Activated gamma-delta T cell treated with Interleukin-2 at 50 U/mL for 16 hours (primary cell): ENCODE measurements at places on chromosomes 1 and 21.

- DNase-seq = no peak
Measured at GRCh38 chr1:201463071-201463552, 5.9 kb downstream of the PHLDA3 start.

- DNase-seq = no peak
Measured at GRCh38 chr1:22611530-22611947, 24.9 kb upstream of the C1QA start.

DNA sequence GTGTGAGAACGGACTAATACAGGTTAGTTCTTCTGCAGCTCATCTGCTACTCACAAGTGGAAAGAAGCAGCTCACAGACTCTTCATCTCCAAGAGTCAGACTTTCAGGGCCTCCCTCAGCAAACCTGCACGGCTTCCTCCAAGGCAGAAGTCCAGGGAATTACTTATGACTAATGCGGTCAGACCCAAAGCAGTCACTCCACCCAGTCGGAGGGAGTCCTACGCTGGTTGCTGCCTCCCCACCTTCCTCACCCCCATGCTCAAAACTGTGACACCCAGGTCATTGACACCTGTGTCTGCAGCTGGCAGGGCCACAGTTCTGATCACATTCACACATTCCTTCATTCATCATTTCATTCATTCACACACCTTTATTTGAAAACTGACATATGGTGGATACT lies 38.4 kb upstream of the PRDM2 start:
- DNase-seq = no peak

- DNase-seq = peak; percentile 26
Measured at GRCh38 chr1:67162954-67163353, 3.3 kb upstream of the IL23R start.
